ENCODE measurements at places on chromosomes 2 and 18.
A peak's percentile ranks its signal among the peaks of the same experiment; 100 is the strongest.

DNA sequence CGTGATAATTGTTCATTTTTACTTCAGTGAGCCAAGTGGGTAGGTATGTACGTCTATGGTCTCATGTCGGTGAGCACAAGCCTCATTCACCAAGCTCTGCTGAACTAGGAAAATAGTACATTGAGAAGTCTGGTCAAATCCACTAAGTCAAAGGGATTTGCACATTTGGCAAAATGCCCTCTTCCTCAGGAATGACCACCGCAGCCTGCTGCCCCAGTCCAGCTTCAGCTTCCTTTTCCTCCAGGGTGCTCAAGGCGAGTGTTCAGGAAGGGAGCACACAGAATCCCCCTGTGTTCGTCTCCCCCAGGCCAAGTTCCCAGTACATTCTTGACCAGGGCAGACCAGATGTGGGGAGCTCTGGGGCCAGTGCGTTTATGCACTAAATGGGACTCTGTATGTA, 23.0 kb downstream of the TCF7L1 start:
- DNase-seq = peak; percentile 53

GRCh38 chr18:4106407-4107033, 348.6 kb downstream of the DLGAP1 start:
- peak; percentile 57 for DNase-seq

DNA sequence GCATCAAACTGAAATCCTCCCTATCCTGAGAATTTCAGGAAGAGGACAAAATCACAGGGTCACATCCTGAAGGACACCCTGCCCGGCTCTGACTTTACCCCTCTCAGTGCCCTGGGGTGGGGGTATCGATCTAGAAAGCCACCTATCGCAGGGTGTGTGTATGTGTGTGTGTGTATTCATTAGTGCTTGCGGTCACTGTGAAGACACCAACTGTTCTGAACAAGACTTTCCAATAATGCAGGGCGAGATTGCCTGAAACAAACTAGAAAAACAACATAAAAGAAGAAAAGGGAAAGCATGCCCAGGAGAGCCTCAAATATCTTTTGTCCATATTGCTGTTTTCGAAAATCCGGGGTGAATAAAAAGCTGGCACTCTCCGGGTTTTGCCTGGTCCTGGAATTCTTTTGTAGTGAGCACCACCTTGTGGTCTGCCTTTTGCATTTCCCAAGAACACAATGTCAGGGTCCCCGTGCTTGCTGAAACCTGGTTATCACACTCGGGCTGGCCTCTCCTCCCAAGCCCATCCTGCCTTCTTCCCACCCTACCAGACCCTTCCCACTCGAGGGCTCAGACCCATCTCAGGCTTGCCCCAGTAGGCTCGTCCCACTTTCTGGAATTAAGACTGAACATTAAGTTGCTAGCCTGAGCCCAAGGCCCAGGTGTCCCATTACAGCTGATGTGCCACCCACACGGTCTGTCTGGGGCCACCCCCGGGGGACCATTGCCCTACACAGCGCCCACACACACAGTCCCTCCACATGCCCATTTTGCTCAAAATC, 25.0 kb upstream of the COPS8 start:
- DNase-seq = peak; percentile 76

DNA sequence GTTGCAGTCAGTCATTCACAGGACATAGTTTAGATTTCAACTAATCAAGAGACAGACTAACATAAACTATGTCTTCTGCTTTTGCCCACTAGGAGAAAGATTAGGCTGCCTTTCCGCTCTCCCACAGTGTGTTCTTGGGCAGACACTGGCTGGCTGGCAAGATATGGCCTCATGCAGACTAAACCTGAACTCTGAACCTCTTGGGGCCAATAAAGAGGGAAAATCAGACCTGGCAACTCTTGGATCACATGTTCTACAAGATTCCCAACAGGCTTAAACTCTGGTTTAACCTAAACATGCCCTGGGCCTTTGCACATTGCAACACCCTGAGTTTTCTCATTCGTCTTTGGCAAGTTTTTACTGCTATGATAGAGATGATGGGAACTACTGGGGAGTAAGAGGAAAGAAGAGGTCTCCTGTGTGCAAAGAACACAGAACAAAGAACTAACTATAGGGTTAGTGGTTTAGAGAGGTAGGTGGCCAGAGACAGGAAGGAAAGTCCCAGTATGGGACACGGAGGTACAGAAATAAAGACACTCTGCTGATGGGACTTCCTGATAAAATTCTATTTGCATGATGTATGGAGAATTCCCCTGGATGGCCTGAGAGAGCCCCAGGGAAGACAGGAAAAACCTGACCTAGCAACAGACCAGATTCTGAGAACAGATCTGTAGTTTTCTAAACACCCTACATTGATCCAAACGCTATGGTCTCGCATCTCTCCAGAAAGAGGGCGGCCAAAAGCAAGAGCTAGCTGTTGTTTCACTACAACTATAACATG, 2.0 kb upstream of the ATRAID start:
- DNase-seq = no peak

- DNase-seq = no peak
Measured at GRCh38 chr2:104919127-104919526, 65.2 kb downstream of the POU3F3 start.

DNA sequence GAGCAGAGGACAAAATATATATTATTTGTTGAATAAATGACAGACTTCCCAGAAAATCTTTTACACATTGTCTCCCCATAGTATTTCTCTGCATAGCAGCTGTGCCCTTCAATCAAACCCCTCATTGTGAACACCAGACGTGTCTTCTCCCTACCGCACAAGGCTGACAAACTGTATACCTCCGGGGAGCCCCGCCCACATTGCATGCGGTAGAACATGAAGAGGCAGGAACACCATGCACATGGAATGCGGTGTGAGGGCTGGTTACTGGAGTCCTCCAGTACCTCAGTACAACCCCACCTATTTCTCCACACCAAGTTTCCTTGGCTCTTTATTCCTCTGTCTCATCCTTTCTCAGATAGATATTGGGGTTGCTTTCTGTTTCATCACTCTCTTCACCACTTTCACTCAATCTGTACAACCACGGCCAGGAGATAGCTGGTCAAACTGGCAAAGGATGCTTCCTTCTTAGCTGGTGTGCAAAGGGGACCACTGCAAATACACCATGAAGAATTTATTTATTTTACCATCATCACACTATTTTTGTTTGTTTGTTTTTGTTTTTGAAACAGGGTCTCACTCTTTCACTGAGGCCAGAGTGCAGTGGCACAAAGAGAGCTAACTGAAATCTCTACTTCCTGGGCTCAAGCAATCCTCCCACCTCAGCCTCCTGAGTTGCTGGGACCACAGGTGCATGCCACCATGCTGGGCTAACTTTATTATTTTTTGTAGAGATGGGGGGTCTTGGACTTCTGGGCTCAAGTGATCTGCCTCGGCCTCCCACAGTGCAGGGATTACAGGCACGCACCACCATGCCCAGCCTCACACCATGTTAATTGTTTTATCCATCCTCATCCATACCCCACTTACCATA, 2.3 kb upstream of the NBAS start:
- DNase-seq = no peak

DNA sequence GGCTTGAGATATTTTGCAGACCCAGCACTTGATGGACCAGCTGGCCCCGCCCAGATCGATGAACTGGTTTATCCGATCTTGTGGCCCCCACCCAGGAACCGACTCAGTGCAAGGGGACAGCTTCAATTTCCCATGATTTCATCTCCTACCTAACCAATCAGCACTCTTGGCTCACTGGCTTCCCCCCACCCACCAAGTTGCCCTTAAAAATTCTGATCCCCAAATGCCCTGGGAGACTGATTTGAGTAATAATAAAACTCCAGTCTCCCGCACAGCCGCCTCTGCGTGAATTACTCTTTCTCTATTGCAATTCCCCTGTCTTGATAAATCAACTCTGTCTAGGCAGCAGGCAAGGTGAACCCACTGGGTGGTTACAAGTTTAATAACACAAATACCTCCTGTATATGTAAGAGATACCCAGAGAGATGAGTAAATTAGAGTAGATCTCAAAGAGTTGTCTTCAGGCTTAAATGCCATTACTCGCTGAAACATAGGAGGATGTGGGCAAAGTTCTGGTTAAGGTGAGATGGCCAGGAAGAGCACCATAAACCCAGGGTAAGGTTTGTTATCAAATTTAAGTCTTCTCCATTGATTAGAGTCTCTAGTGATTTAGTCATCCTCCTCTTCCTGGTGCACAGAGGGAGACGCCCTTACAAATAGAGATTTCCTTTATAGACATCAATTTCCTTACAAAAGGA, 222.8 kb downstream of the ARL4C start:
- DNase-seq = no peak

DNA sequence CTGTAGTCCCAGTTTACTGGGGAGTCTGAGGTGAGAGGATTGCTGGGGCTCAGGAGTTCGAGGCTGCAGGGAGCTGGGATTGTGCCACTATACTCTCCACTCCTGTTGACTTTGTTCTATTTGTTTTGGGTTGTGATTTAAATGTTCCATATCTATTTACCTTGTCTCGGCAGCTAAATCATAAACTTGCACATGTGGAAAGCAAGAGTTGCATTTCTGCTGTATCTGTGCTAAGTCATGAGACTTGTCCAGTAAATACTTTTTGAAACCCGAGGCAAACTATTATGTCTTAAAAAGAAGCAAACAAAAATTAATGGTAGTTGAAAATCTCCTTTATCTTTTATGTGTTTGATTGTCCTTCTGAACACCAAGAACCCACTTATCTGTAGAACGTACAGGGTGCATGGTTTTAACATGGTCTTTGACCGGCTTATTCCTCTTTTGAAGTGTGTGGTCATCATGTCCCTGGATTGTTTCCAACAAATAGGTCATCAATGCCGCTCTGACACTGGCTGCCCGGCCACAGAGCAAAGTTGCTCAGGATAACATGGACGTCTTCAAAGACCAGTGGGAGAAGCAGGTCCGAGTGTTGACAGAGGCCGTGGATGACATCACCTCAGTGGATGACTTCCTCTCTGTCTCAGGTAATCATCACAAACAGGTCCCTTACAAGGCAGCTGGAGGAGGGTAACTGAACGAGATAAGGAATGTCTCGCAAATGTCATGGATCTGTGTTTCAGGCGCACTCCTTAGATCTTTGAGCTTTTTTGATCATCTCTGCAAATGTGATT, 241.1 kb upstream of the LRRTM1 start:
- no peak for DNase-seq

- DNase-seq = no peak
Measured at GRCh38 chr2:156182132-156182531, 150.4 kb downstream of the NR4A2 start.

- no peak for DNase-seq
Measured at GRCh38 chr2:226835420-226835795, 446 bp upstream of the RHBDD1 start.

GRCh38 chr2:106144621-106145331, 49.3 kb downstream of the UXS1 start:
- no peak for DNase-seq

DNA sequence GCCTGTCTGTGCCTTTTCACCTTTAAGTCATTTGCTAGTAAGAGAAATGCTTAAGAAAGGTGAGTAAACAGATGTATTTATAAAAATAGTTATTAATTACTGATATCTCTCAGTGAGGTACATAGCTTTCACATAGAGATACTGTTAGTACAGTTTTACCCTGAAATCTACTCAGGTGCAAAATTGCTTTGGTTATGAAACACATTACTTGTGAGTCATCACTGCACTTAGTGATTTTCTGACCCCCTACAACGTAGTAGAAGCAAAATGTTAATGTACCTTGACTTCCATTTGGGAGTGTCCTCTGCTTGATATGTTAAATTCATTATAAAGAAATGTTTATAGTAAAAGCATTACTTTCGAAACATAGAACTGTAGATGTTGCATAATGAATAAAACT, 6.5 kb downstream of the GLS start:
- no peak for DNase-seq
